ENCODE measurements at places on chromosomes 4 and X.

- DNase-seq, result peak; percentile 26
These were observed 16.6 kb upstream of the PTCHD1 start for GRCh38 chrX:23317799-23318724.

DNA sequence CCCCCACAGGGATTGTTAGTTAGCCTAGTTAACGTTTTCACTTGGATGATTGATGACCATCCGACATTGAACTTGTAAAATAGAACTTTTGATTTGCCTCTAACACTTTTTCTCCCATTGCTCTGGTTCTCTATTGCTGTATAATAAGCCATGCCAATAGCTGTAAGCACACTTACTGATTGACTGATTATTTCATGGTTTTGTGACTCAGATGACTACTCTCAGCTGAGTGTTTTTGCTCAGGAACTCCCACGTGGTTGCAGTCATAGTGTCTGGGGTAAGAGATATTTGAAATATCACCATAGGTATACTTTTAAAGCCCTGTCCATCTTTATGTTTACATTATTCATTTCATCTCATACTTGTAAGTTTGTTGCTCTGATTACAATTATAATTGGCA lies 1285.5 kb downstream of the STIM2 start:
- no peak for DNase-seq

- no peak for DNase-seq
These were observed 21.7 kb downstream of the LETM1 start for GRCh38 chr4:1834047-1834775.

DNA sequence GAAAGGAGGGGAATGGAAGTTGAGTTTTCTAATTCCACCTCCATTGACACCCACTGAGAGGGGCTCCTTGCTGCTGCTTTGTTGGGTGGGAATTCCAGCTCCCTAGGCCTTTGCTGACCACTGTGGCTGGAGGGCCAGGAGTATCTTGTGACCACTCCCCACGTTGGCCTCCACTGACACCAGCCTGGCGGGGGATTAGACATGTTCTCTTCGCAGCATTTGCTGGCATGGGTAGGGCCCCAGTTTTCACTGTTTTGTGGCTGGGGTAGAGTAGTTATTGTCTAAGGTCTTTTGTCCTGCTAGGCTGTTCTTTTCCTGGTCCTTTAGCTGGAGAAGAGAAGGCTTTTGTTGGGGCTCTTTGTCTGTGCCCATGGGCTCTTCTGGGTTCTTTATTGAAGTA lies 116.7 kb downstream of the CDKL5 start:
- DNase-seq, result no peak

- DNase-seq, result peak; percentile 92
These were observed 29.2 kb upstream of the ASMTL start for GRCh38 chrX:1481636-1482529.

All from suppressor macrophage treated with lipopolysaccharide for 1 hour (primary cell).